Globus pallidus (tissue), 1 donor: ENCODE measurements at places on chromosomes 5 and 9.

DNA sequence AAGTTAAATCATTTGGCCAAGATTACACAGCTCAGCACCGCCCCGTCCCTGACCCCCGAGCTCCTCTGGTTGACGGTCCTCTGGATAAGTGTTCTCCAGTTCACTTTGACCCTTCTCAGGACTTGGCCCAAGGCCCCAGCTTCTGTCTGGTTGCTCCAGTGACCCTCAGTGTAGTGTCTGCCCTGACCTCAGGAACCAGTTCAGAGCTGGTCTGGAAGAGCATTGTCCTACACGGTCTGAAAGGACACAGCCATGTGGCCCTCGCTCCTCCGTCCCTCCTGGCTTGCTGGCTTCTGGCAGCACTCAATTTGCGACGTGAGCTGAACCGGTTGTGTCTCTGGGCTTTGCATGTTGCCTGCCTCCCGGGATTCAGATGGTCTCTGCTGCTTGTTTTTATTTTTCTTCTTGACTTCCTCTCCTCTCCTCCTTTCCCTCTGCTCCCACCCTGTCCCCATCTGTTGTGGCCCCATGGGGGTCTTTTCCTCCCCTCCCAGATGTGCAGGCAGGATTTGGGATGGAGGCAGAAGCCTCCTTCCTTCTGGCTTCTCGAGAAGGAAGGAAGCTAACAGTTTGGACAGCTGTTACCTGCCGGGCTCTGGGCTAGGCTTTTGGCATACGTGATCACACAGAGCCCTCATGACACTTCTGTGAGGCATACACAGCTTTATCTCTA, 72.0 kb downstream of the PPARGC1B start:
- DNase-seq = no peak

GRCh38 chr5:152462021-152462721, 57.1 kb upstream of the NMUR2 start:
- DNase-seq = peak; percentile 28

GRCh38 chr9:81874250-81874649, 54.0 kb upstream of the SPATA31D4 start:
- no peak for DNase-seq

DNA sequence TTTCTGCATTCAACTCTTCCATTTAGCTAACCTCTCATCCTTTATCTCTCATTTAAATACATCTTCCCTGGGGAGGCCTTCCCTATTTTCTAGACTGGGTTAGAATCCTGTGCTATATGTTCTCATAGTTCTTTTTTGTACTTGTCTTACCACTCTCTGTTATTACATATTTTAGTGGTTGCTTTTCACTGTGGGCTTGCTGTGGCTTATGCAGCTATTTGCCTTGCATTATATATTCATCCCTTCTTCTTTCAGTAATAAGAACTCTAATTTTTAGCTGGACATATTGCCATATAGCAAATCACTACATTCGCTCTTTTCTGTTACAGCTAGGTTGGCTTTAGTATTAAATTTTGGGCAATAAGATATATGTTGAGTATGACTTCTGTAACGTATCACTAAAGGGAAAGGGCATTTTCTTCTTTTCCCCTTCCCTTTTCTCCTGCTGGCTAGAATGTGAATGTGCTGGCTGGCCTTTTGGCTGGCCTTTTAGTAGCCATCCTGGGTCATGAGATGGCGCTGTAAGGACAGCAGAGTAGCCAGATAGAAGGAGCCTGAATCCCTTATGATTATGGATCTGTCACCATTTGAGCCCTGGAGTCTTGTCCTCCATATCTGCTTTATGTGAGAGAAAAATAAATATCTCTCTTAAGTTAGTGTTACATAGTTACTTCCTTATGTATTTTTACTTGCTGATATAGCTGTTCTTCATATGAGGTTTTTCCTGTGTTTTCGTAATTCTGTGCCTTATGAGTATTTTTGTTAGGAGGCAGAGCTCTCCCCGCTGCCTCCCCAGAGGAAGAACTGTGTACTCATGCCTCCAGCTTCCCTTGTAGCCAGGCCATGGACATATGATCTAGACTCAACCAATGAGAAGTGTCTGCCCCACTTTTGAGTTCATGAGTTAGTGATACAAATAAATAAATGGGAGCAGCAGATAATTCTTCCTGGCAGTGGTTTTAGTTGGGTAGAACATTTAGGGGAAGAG, 65.8 kb downstream of the NDUFAF2 start:
- no peak for DNase-seq

- peak; percentile 14 for DNase-seq
Observed at GRCh38 chr5:87266914-87267573, 639 bp upstream of the RASA1 start.

DNA sequence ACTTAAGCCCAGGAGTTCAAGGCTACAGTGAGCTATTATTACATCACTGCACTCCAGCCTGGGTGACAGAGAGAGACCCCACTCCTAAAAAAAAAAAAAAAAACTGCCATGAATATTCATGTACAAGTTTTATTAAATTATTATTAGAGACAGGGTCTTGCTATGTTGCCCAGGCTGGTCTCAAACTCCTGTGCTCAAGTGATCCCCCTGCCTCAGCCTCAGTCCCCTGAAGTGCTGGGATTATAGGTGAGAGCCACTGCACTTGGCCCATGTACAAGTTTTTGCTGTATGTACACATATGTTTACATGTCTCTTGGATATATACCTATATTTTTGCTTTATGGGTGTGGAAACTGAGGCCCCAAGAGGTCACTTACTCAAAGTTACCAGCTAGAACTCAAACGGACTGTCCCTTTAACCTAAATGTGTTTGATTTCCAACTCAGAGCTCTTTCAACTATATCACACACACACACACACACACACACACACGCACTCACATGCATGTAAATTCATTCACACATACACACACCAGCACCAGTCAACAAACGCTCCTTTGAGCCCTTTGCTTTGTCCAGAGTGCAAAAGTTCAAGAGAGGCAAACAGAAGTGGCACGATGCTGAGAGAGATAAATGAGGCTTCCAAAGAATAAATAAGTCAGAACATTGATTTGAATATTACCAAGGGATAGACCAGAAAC, 42.3 kb upstream of the STRBP start:
- no peak for DNase-seq

DNA sequence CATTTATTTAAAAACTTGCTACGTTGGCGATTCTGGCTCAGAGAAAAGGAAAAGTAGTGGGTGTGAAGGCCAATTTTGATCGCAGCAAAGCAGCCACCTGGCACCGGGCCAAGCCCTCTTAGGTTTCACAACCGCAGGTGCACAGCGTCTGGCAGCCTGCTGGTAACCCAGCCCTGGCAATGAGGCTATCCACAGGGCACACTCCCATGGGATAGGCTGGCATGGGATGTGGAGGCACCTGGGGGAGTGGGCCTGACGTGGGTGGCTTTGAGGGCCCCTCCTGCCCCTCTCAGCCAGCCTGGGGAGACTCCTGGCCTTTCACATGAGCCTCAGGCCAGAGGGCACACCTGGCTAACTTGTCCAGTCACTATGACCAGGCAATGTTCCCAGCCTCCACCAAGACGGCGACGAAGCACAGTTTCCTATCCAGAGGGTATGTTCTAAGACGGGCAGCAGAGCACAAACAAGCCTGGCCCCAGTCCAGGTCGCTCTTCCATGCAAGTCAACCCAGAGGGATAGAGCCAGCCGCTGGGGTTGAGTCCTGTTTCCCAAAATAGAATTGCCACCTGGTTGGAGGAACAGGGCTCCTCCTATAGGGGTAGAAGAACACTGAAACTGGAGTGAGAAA, 19.0 kb downstream of the CMBL start:
- DNase-seq = no peak

DNA sequence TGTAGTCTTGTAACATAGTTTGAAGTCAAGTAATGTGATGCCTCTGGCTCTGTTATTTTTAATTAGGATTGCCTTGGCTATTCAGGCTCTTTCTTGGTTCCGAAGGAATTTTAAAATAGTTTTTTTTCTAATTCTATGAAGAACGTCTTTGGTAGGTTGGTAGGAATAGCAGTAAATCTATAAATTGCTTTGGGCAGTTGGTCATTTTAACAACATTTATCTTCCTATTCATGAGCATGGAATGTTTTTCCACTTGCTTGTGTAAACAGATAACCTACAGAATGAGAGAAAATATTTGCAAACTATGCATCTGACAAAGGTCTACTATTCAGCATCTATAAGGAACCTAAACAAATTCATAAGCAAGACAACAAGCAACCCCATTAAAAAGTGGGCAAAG, 173.2 kb upstream of the TRPC7 start:
- no peak for DNase-seq

- DNase-seq = no peak
Observed at GRCh38 chr5:140118302-140118936, 4.5 kb downstream of the PURA start.

DNA sequence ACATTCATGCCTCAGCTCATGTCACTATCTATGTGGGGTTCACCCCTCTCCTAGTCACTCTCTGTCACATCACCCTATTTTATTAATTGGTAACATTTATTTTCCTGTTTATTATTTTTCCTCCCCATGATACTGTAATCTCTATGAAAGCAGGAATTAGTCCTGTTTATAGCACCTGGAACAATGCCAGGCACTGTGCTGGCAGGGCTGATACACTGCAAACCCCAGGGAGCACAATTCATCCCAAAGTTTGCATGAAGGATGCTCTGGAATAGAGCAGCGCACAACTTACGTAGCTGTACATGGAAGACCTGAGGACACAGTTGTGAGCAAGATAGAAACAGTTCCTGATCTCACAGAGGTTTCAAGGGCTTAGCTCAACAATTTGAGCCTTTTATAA, 103.2 kb downstream of the NSG2 start:
- no peak for DNase-seq

DNA sequence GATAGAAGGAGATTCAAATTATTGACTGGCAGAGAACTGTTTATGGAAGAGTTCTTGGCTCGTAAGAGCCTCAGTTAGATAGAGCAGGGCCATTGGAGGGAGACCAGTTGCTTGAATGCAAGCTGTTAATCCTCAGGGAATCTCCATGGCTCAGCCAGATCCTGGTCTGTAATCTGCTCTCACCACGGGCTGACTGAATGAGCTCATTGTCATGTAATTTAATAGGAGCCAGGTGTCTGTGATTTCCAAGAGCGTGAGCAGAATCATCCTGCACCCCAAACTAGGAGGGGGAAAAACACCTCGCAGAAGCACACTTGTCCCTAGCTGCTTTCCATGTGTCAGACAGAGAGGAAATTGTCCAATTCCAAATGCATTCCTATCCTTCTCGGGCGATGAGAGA, 19.1 kb upstream of the KCNMB1 start:
- DNase-seq = no peak

- DNase-seq = no peak
Observed at GRCh38 chr5:133116601-133117000, 64.8 kb downstream of the HSPA4 start.

GRCh38 chr5:94463739-94464138, 154.7 kb downstream of the KIAA0825 start:
- DNase-seq = no peak

DNA sequence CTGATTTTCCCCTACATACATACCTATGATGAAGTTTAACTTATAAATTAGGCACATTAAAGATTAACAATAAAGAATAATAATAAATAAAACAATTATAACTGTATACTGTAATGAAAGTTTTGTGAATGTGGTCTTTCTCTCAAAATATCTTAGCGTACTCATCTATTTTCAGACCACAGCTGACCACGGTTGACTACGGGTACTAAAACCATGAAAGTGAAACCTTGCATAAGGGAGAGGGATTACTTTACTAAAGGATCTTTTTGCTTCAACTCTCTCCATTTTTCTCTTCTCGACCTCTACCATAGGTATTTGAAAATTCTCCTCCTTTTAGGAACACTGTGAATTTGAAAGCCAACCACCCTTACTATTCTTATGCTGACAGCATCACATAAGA, 475.5 kb downstream of the CETN3 start:
- DNase-seq = no peak

GRCh38 chr5:141771031-141771430, 89.0 kb upstream of the ARAP3 start:
- DNase-seq = no peak

DNA sequence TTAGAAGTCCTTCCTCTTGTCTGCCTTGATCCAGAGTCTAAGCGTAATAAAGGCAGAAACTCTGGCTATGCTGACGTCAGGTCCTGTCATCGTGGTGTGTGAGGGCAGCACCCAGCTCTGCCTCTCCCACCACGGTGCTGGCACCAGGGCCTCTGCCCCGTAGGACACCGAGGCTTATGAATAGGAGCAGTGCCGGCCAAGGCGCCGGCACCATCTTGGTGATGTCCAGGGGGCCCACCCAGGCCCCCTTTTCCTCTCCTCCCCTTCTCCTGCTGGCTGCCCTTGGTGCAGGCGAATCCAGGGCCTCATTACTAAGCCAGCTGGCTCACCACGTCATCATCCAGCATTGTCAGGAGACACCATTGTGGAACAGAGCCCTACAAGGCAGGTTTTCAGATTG, 252.3 kb downstream of the FANCC start:
- DNase-seq = peak; percentile 74

- no peak for DNase-seq
Observed at GRCh38 chr9:107483666-107484065, 5.9 kb downstream of the KLF4 start.

- no peak for DNase-seq
Observed at GRCh38 chr5:147485046-147485445, 24.8 kb downstream of the DPYSL3 start.

DNA sequence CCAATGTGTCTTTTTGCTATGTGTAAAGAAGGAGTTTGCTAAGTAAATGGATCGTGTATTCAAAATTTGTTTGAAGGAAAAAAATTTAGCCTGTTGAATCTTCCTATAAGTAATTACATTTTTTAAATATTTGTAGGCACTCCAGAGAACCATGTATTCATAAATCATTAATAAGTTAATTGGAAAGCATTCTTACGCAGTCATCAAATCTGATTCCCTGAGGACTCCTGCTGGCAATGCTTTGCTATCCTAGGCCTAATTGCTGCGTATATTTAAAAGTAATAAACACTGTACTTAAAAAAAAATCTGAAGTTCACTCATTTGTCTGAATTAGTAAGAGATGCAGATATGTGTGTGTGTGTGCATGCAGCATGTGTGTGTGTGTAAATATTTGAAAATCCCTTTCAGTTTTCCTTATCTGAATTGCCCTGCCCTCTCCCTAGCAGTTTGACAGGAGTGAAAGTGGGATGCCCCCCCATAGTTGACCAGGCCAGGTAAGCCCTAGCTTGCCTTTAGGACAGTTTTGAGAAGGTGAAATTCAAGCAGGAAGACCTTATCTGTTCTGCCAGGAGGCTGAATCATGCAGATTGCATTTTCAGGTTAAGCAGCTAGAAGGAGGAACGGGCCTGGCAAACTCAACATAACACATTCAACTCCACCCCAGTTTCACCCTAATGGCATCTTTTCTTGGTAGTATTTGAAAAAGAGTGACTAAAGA, 81.2 kb upstream of the DNAH5 start:
- DNase-seq = no peak

- DNase-seq = no peak
Observed at GRCh38 chr5:157475432-157475831, 15.4 kb downstream of the NIPAL4 start.

DNA sequence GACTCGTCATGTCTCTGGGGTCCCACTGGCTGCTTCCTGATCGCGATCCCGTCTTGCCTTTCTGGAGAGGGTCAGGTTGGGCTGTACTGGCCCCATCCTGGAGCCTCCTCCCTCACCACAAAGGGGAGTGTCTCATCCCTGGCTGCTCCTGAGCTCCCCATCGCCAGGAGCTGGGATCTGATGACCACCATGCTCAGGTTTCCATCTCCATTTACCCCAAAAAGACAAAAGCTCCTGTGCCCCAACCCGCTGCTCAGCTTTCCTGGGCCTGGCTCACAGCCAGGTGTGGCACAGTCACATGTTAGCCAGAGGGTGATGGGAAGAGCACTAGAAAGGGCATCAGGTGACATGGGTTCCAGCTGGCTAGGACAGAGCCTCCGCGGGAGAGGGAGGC, 47.3 kb upstream of the CDKN2AIPNL start:
- DNase-seq = no peak

- DNase-seq = no peak
Observed at GRCh38 chr5:145768863-145769262, 66.3 kb downstream of the PRELID2 start.

GRCh38 chr9:119827526-119827925, 458.3 kb upstream of the BRINP1 start:
- no peak for DNase-seq
